ENCODE measurements at places on chromosomes 13 and 19. TPM values are rescaled to one million over a fixed set of nuclear protein-coding genes. Genes with fewer than 3 reads are reported as not detected.

Gene ZNF536
- polyA plus RNA-seq = 0.57 TPM

Gene SPATA13
- polyA plus RNA-seq = 4.7 TPM

Gene LYPD3
- 4.2 TPM for polyA plus RNA-seq

Gene LILRA1
- polyA plus RNA-seq = not detected

DNA sequence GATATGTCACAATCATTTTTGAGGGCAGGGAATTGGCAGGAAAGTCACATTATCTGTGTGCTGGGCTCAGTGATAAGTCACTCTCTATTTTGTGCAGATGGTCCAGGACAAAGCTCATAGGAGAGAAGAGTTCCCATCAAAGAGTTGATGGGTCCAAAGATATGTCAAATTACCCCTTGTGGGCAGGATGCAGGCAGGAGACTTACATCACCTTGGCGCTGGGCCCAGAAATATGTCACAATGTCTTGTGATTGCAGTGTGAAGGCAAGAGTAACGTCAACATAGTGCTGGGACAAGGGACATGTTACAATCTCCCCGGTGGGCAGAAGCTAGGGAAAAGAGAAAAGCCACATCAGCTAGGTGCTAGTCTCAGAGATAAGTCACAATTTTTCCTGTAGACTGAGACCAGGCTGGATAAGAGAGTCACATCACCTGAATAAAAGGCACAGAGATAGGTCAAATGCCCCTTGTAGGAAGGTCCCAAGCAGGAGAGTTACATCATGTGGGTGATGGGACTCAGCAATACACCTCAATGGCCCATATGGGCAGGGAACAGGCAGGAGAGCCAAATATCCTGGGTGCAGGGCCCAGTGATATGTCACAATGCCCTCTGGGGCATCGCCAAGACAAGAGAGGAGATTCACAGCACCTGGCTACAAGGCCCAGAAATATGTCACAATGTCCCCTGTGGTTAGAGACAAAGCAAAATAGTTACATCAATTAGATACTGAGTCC lies 47.9 kb downstream of the ZNF99 start:
- no peak overlapping the region for H3K4me3 ChIP-seq
- H3K27ac ChIP-seq = no peak overlapping the region
- no peak for DNase-seq
- no peaks in the 10 kb centered on the region for H3K4me1 ChIP-seq
- no peaks in the 10 kb centered on the region for H3K36me3 ChIP-seq
- no peaks in the 10 kb centered on the region for H3K27me3 ChIP-seq

GRCh38 chr13:51769455-51770127 lies 34.4 kb downstream of the DHRS12 start:
- peaks cover 15% of the 10 kb centered on the region for H3K36me3 ChIP-seq
- peak; percentile 52 for DNase-seq
- peak overlapping the region; percentile 19 for H3K27ac ChIP-seq
- H3K4me3 ChIP-seq = no peak overlapping the region

DNA sequence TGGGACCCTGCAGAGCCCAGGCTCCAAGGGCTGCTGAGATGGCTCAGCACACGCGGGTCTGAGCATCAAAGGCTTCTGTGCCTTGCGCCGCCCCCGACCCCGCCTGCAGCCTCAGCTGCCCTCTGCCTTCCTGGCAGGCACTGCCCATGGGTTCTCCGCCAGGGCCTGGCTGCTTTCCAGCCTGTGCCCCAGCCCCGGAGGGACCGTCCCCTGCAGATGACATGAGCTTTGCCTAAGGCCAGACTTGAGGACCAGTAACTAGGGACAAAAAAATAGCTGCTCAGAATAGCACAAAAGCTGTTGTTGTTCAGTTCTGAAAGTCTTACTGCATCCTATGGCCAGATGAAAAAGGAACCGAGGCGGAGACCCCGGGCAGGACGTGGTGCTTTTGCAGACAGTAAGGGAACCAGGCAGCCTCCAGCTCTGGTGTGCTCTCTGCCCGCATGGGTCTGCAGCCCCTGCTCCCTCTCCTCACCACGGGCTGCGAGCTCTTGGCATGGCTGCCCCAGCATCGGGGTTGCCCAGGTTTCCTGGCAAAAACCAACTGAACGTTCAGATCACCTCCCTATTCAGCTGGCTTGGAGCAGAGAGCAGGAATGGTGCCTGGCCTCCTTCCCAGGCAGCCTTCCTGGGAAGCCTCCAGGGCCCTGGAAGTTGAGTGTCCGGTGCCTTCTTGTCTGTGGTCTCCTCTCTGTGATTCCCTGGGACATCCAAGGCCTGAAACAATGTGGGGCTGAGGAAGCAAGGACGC lies 12.5 kb upstream of the CFAP97D2 start:
- H3K36me3 ChIP-seq = no peaks in the 10 kb centered on the region
- H3K4me1 ChIP-seq = no peaks in the 10 kb centered on the region

DNA sequence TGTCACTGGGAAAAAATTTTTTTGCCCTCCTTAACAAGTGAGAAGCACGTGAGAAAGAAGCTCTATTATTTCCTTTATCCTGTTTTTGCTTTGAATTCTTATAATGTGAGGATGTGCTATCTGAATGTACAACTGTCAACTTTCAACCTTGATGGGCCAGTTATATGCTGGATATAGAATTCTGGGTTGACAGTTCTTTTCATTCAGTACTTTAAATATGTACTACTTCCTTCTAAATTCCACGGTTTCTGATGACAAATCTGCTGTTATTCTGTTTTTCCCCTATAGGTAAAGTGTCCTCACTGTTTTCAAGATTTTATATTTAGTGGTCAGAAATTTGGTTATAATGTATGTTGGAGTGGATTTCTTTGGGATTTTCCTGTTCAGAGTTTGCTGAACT lies 29.9 kb downstream of the ZDHHC20 start:
- no peak overlapping the region for H3K4me3 ChIP-seq
- no peak overlapping the region for H3K27ac ChIP-seq
- H3K4me1 ChIP-seq = no peaks in the 10 kb centered on the region
- no peaks in the 10 kb centered on the region for H3K27me3 ChIP-seq
- peaks cover 4% of the 10 kb centered on the region for H3K36me3 ChIP-seq

Measured in SK-N-SH (cell line).